Nasal cavity respiratory epithelium epithelial cell of viscerocranial mucosa (primary cell): ENCODE measurements at places on chromosomes 12 and 14. TPM values are rescaled to one million over a fixed set of nuclear protein-coding genes. Genes with fewer than 3 reads are reported as not detected.

Gene RFLNA
- 0.34 and 4.0 TPM in 2 replicates for total RNA-seq

Gene MLF2
- total RNA-seq, result 150 and 159 TPM in 2 replicates

Gene STAB2
- total RNA-seq, result not detected in 2 replicates

Gene FGF6
- not detected in 2 replicates for total RNA-seq
